Stimulated activated CD4-positive, alpha-beta T cell treated with anti-CD3 and anti-CD28 coated beads, Interleukin-4, amount 100 ng/mL, for 24 hours (primary cell): ENCODE measurements at places on chromosomes 16 and 17.

- DNase-seq, result no peak
Measured at GRCh38 chr16:25143928-25144327, 32.4 kb downstream of the LCMT1 start.

GRCh38 chr16:68676113-68676860, 31.2 kb downstream of the CDH3 start:
- DNase-seq, result no peak

GRCh38 chr17:14396547-14396946, 95.7 kb downstream of the HS3ST3B1 start:
- no peak for DNase-seq

GRCh38 chr17:10262451-10262850, 64.0 kb upstream of the GAS7 start:
- no peak for DNase-seq

DNA sequence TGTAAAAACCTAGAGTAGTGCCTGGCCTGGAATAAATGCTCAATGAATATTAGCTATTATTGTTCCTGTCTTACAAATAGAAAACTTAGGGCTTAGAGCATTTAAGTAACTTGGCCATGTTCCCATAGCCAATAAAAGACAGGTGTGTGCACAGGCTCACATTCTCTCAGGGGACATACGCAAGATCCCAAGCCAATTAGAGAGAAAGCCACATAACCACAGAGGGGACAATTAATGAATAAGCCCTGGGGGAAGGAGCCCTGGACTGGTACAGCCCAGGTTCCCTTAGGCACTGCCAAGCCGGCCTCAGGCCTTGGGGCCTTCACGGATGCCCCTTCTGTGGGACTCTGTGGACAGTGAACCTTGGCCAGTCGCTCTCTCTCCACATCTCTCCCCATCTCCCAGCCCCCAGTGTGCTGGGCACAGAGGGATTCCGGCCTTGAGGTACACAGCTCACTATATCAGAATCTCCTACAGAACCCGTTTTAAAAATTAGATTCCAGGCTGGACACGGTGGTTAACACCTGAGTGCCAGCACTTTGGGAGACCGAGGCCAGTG, 27.3 kb upstream of the ABCC12 start:
- DNase-seq, result no peak

DNA sequence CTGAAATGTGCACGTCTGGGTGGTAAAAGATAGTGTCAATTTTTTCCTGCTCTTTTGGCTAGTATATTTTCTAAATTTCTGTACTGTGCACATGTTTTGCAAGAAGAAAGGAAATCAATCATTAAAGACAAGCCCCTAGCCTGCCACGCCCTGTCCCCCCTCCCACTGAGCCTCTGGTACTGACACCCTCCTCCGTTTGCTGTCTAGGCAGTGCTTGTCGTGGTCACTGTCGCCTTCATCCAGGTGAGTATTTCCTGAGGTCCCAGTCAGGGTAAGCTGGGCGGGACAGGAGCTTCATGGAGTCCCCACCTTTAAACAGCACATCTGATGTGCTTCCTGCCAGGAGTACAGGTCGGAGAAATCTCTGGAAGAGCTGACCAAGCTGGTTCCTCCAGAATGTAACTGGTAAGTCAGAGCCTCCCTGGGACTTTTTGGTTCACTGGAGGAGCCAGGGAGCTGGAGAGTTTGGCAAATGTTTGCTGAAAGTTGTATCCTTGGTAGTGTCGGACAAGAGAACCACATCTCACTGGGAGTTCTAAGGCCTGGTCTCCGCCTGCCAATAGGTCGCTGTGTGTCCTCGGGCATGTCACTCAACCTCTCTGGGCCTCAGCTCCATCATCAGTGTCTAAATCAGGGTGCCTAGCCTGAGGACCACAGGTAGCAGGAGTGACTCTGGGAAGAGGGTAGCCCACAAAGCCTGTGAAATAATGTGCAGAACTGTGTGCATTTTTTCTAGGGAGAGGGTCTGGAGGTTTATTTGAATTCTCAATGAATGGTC, 42.2 kb downstream of the ATP2C2 start:
- no peak for DNase-seq

- DNase-seq, result no peak
Measured at GRCh38 chr16:27549464-27549745, 308 bp downstream of the GTF3C1 start.

- DNase-seq, result no peak
Measured at GRCh38 chr17:61670691-61671090, 79.7 kb upstream of the NACA2 start.

GRCh38 chr17:28917029-28917428, 14.2 kb upstream of the DHRS13 start:
- no peak for DNase-seq

DNA sequence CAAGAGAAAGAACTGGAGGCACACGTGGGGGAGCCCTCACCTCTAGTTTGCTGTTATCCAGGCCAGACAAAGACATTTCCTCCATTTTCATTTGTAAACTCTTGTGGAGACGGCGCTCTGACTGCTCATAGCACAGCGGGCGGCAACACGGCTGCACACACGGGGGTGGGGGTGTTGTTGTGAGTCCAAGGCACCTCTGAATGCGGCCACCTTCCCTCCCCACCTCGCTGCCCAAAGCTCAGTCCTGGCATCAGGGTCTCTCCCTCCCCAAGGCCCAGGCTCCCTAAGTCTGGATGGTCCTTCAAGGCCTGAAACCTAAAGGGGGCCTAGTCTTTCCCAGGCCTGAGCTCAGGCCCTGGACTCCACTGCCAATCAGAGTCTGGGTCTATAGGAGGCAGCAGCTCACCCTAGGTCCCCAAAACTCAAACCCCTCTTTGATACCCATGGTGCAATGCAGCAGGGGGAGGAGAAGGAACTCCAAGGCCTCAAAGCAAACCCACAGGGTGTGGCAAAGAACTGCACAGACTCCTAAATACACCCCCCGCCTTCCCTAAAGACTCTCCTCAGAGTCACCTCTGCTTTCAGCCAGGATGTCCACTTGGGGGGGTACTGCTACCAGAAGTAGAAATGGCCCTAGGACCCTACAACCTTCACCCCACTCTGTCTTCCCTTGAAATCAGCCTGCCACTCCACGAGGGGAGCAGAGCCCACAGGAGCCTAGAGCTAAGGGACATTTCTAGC, 1.5 kb downstream of the ATXN7L3 start:
- peak; percentile 46 for DNase-seq

GRCh38 chr16:22265351-22265750, 31.9 kb upstream of the POLR3E start:
- no peak for DNase-seq

DNA sequence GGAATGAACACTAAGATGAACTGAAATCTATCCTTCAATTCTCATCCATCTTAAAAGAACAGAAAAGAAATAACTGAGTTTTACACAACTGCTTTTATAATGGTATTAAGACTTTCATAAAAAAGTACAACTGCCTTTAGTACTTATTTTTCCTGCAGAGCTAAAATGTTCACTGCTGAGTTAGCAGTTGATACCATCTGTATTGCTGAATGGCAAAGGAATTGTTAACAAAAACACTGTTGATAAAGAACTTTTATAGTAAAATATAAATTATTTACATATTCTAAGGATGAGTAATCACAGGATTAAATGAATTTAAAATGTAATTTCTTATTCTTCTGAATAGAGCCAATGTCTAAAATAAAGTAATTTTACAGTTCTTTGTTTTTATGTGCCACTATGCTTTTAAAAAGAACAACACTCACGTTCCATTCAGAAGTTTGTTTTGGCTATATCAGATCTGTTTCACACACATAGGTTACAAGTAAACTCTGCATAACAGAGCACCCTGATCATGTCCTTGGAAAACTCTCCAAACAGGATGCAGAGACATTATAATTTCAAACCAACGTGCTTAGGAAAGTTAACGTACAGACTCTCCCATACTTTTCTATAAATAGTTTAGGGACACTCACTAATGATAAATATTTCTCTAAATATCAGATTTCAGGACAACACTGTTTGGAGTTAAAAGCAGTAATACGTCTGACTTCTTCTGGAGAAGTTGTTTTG, 151.1 kb downstream of the ITFG1 start:
- no peak for DNase-seq

GRCh38 chr16:75256059-75256571, 4.7 kb upstream of the BCAR1 start:
- DNase-seq, result no peak

GRCh38 chr16:14389359-14389758, 240.7 kb downstream of the PARN start:
- DNase-seq, result no peak

DNA sequence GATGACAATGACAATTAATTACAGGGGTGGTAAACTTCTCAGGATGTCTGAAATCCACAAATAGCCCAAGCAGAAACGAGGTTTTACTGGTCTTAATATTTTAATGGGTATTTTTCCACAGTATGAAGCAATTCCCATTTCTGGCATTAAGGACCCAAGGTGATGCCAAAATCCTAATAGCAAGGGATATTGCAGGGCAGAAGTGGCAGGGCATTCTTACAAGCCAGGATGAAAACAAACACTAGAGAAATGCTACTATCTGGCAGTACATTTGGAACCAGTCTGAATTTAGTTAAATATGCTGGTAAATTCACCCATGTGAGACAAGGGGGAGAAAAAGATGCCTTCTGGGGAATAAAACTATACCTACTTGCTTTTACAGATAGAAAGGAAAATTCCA, 45.2 kb downstream of the RND2 start:
- DNase-seq, result no peak

DNA sequence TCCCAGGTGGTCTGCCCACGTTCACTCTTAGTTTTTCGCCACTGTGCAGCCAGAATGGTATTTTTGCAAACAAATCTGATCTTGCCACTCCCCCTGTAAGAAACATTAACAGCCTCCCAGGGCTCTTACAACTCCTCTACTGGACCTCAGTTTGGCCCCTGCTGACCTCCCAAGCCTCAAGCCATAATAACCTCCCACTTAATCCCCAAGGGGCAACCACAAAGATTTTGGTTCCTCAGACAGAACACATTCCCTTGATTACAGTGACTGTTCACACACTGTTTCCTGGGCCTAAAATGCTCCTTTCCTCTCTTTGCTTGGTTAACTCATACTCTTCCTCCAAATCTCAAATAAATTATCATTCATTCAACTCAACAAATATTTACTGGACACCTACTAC, 21.5 kb upstream of the CD300E start:
- no peak for DNase-seq

DNA sequence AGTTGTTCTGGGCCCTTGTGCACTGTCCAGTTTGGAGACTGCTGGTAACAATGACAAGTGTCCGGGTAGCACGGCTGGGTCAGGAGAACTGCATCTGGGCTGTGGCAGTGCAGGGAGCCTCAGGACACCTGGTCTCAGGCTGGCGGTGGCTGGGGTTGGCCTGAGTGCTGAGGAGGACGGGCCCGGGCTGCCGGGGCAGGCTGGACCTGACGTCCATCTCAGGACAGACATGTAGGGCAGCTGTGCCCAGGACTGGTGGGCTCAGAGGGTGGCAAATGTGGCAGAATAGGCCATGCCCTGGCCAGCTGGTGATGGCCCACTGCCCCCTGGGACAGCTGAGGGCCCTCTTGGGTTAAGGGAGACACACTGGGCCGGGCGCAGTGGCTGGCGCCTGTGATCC, 4.2 kb upstream of the NLRC3 start:
- DNase-seq, result no peak
